ENCODE measurements at places on chromosomes 5 and 9.

GRCh38 chr9:20209391-20210340, 412.6 kb downstream of the MLLT3 start:
- no peak for DNase-seq

DNA sequence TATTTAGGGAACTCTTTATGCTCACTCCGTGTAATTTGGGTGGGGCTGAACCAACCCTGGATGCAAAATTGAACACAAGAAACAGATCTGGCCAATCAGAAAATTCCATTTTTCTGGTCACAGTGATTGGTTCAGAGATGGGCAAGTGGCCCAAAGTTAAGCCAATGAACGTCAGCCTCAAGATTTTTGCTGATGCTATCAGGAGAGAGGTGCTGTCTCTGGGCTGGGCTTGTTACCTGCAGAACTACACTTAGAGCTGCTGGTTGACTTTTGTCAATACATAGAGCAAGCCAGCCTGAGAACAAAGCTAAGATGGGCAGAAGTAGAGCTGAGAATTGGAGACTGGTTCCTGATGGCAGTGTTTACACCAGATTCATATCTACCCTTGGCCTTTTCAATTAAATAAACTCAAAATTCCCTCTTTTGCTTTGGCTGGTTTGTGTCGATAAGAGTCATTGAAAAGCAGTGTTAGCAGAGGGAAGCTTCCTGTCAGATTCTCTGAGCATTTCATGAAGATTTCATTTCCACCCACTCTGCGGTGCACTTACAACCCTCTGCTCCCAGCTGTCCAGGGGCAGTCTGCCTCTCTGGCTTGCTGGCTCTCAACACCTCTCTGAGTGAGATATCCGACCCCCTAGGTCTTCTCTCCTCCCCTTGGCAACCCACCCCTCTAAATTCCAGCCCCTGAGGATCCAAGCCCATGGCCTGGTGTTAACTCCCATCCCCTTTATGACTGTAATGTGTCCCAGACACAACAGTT, 64.5 kb upstream of the PPARGC1B start:
- DNase-seq, result no peak

DNA sequence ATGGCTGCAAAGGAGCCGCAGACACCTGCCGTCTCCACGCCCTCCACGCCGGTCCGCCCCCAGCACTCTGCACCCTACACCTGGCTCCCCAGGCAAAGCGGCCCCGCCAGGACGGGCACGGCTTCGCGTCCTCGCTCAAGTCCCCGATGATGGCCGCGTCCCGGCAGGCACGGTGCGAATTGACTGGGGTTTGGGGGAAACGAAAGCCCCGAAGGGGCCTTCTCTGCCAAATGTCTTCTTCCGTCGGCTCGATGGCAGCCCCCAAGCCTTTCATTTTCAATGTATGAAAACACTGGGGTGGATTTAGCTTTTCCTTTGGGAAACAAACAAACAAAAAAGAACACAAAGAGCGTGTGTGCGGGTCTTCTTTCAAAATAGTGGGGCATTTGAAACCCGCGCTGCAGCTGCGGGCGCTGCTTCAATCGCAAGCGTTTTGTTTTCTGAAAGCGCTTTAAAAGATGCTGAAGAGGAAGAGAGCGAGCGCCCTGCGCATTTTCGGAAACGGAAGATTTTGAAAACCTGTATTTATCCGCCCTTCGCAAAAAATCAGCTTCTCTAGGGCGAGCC, 160.0 kb downstream of the RMI1 start:
- DNase-seq, result no peak

GRCh38 chr5:133132717-133133116, 80.9 kb downstream of the HSPA4 start:
- DNase-seq, result no peak

- no peak for DNase-seq
Observed at GRCh38 chr5:91635950-91636734, 253.0 kb upstream of the ARRDC3 start.

GRCh38 chr9:129676975-129677374, 11.5 kb downstream of the PRRX2 start:
- no peak for DNase-seq

- DNase-seq, result no peak
Observed at GRCh38 chr5:17330386-17330785, 113.0 kb downstream of the BASP1 start.

All from SW 1271 (cell line).